Prostate gland (tissue), 2 donors: ENCODE measurements at places on chromosomes 13 and 19. TPM values are rescaled to one million over a fixed set of nuclear protein-coding genes. Genes with fewer than 3 reads are reported as not detected.

The PLPPR3 gene
- total RNA-seq: 20.3 TPM

The RPL18A gene
- 1,892 TPM for total RNA-seq

The CGB1 gene
- not detected for total RNA-seq

The EEF2 gene
- total RNA-seq: 1,998 TPM

The FCER2 gene
- not detected for total RNA-seq

The CEACAM16 gene
- total RNA-seq: not detected

The DNMT1 gene
- 50.0 TPM for total RNA-seq

The VSTM1 gene
- total RNA-seq: 1.6 TPM

The PSG1 gene
- not detected for total RNA-seq

The ZSCAN1 gene
- total RNA-seq: 5.2 TPM

The CLDN10 gene
- total RNA-seq: 1.5 TPM

The ZNF320 gene
- 42.9 TPM for total RNA-seq

The ATP4B gene
- 0.34 TPM for total RNA-seq
